Stimulated activated CD8-positive, alpha-beta memory T cell treated with anti-CD3 and anti-CD28 coated beads, Interleukin-15, amount 100 ng/mL, for 24 hours (primary cell): ENCODE measurements at places on chromosomes 12 and 14.

DNA sequence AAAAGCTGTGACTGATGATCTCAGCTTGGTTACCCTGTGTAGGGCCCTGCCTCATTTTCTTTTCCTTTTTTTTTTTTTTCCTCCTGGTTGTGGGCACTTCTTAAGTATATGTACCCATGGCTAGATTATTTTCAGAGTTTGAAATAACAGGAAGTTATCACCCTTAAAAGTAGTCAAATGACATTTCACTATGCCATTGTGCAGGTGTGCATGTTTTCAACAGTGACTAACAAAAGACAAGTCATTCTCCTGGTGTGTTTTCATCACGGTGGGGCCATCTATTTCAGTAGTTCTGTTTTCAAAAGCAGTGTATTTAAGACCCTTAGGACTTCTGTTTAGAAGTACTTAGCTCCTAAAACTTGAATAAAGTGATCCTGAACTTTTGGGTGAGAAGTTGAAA is 15.0 kb downstream of the GABARAPL1 start:
- no peak for DNase-seq

DNA sequence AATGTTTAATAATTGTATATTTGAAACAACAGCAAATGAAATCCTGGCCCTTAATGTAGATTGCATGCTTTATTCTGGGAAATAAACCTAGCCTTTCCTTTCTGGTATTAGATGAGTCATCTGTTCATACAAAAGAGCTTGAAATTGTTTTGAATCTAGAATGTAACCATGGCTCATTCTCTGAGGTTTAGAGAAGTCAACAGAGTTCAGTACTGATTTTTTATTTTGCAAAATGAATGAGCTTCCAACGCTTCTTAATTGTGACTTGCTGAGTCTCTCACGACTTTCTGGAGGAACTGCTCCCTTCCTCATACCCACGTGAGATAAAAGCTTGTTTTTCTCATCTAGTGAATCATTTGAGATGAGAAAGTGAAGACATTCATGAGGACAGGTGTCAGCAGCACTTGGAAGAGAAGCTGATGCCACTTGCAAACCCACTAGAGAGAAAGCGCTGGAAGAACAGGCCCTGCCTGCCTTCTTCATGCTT is 509.6 kb downstream of the VRK1 start:
- DNase-seq: no peak

DNA sequence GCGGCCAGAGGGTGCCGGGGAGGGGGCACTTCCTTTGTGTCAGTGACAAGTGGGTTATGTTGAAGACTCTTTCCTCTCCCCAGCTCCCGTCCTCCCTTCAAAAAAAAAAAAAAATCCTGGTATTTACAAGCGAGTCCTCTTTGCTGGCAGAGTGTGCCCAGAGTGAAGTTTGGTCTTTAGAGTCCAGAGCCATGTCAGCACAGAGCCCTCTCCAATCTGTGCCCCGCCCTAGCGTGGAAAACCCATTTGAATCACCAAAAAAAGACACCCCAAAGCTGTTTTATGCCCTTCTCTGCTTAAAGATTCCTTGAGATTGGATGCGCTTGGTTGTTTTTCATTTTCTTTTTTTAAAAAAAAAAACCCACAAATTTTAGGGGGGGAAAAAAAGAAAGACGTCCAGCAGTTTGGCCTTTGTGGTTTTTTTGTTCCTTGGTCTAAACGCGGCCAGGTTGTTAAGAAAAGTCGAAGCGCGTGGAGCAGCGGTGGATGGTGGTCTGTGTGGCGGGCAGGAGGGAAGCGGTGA is 3.3 kb downstream of the NKX2-1 start:
- no peak for DNase-seq

DNA sequence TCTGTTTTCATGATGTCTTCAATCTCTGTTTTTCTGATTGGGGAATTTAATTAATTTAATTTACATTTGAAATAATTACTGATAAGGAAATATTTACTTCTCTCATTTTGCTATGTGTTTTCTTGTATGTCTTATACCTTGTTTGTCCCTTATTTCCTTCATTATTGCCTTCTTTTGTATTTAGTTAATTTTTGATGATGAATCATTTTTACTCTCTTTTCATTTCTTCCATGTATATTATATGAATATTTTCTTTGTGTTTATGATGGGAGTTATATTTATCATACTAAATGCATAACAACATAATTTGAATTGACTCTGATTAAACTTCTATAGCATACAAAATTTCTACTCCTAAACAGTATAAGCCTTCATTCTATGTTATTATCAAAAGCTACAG is 309.6 kb downstream of the LRFN5 start:
- no peak for DNase-seq

DNA sequence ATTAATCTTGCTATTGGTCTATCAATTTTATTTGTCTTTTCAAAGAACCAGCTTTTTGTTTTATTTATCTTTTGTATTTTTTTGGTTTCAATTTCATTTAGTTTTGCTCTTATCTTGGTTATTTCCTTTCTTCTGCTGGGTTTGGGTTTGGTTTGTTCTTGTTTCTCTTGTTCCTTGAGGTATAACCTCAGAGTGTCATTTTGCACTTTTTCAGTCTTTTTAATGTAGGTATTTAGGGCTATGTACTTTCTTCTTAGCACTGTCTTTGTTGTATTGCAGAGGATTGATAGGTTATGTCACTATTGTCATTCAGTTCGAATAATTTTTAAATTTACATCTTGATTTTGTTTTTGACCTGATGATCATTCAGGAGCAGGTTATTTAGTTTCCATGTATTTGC is 92.7 kb upstream of the DCD start:
- no peak for DNase-seq

GRCh38 chr12:67593041-67593440 is 55.5 kb upstream of the DYRK2 start:
- DNase-seq: no peak

GRCh38 chr12:15033641-15034040 is 60.8 kb downstream of the PDE6H start:
- no peak for DNase-seq

DNA sequence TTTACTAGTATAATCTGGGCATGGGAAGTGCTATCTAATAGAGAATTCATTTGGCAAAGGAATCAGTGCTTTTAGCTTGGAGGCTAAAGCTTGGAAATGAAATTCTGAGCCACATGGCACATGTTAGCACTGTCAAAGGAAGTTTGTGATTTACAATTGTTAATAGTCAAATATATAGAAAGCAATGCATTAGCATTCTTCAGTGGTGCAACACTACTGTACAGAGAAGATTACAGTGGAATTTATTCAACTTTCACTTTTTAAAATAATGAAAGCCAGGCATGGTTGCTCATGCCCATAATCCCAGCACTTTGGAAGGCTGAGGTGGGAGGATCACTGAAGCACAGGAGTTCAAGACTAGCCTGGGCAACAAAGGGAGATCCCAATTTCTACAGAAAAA is 45.9 kb downstream of the PAX9 start:
- DNase-seq: no peak

DNA sequence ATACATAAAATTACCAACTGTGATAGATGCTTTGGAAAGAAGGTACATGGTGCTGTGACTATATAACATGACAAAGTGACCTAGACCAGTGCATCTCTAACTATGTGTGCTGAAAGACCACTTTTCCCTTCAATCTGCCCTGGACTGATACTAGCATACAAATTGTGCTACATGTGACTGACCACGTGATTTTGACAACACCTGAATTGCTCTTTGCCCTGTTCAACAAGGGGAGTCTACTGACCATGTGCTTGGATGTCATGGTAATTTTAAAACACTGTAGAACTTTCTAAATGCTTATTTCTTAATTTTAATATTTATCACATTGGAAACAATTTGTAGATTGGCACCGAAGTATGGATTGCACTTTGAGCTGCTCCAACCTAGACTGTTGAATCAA is 142.4 kb downstream of the CAND1 start:
- no peak for DNase-seq

- DNase-seq: no peak
Observed at GRCh38 chr12:70576341-70577282, 60.6 kb downstream of the PTPRB start.

DNA sequence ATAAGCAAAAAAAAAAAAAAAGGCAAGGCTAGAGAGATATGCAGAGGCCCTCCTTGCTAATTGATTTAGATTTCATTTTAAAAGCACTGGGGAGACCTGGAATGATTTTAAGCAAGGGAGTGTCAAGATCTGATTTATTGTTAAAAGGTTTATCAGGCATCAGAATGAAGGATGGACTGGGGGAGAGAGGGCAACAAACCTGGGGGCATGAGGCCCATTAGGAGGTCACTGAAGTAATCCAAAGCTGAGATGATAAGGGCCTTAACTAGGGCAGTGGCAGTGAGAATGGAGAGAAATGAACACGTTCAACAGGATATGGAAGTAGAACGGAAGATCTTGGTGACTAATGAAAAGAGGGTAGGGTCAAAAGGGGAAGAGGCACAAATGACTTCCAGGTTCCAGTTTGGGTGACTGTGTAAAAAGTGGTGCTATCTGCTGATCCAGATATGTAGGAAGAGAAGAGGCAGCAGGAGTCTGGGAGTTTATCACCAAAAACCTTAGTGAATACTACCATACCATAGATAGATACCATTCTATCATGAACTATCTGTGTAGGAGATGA is 24.0 kb downstream of the KITLG start:
- DNase-seq: no peak

DNA sequence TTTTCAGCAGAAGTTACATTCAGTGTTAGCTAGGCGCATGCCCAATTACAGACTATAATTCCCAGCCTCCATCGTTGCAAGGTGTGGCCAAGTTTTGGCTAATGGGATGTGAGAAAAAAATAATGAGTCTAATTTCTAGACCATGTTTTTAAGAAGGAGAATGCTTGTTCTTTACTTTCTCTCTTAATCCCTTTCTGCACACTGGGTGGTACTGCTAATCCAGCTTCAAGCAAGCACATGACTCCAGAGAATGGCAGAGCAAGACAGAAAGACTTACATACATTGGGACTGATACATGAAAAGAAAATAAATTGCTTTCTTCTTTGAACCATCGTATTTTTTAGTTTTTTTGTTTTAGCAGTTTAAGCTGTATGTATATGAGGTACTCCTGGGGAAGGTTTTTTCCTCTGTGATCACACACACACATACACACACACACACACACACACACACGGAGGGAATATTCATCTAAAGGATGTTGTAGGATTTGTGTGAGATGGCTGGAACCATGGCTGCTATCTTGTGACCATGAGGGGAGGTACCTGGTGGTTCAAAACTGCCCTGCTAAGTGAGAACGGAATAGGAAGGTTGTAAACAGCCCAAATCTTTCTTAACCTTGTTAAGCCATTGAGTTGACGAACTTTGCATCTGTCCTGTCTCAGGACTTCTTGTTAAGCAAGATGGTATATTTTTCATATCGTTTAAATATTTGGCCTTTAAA is 34.3 kb upstream of the LTA4H start:
- no peak for DNase-seq

- no peak for DNase-seq
Observed at GRCh38 chr12:71521125-71521524, 81.5 kb downstream of the LGR5 start.

- DNase-seq: no peak
Observed at GRCh38 chr14:55707365-55707804, 127.4 kb downstream of the KTN1 start.

DNA sequence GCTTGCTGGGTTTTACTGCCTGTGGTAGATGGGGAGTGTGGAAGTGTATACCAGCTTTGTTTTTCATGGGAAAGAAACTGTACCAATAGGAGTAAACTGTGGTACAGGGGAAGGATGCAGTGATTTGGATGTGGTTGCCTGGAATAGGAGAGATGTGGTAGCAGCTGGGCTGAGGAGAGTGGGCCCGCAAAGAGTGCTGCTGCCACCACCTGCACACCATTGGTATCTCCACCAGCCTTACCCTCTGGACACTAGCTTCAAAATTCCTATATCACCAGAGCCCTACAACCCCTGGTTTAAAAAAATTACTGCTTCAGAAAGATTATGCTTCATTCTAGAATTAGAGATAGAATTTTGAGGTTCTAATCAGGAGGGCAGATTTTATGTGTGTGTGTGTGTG is 53.6 kb downstream of the AKAP6 start:
- DNase-seq: no peak

GRCh38 chr14:34003691-34004090 is 52.8 kb upstream of the EGLN3 start:
- DNase-seq: no peak

GRCh38 chr12:108414021-108414420 is 74.9 kb upstream of the CMKLR1 start:
- no peak for DNase-seq

GRCh38 chr12:60714141-60714900 is 1118.5 kb downstream of the SLC16A7 start:
- no peak for DNase-seq

DNA sequence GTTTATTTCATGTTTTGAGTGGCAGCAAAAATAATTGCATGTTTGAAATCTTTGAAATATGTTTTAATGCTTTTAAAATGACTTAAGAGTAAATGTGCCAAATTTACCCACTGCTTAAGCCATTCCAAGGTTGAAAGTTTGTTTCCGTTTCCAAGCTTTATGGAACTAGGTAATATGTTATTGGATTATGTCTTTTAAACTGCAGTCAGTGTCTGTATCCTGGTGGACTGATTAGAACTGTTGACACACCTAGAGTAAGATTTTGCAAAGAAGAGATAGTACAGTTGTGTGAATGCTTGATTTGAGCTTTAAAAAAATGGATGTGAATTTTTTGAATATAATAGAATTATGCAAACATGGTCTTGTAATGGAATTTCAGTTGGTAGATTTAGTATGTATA is 135.1 kb downstream of the DERA start:
- DNase-seq: no peak

GRCh38 chr14:24252289-24253124 is 10.1 kb upstream of the TINF2 start:
- no peak for DNase-seq

DNA sequence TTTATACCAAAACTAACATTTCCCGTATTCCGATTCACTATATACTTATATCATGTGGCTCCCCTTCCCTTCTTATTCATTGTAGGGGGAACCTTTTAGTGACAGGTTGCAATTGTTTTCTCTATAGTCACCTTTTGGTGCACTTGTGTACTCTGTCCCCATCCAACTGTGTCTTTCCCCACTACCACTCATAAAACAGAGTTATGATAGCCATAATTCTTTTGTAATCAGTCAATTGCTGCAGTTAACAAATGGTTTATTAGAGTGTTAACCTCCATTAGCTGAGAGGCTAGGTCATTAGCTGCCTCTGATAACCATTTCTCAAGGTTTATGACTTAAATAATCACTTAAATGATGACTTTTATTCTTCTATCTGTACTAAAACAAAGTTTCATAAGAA is 338.1 kb upstream of the SEL1L start:
- no peak for DNase-seq

- no peak for DNase-seq
Observed at GRCh38 chr14:88611878-88612277, 49.0 kb downstream of the ZC3H14 start.

GRCh38 chr14:38202444-38203191 is 5.1 kb upstream of the SSTR1 start:
- DNase-seq: no peak

GRCh38 chr12:43883311-43883710 is 47.4 kb downstream of the TMEM117 start:
- no peak for DNase-seq

GRCh38 chr12:12398026-12398859 is 41.4 kb downstream of the BORCS5 start:
- DNase-seq: no peak
